ENCODE measurements at places on chromosomes 7 and 10.
A peak's percentile ranks its signal among the peaks of the same experiment; 100 is the strongest.

DNA sequence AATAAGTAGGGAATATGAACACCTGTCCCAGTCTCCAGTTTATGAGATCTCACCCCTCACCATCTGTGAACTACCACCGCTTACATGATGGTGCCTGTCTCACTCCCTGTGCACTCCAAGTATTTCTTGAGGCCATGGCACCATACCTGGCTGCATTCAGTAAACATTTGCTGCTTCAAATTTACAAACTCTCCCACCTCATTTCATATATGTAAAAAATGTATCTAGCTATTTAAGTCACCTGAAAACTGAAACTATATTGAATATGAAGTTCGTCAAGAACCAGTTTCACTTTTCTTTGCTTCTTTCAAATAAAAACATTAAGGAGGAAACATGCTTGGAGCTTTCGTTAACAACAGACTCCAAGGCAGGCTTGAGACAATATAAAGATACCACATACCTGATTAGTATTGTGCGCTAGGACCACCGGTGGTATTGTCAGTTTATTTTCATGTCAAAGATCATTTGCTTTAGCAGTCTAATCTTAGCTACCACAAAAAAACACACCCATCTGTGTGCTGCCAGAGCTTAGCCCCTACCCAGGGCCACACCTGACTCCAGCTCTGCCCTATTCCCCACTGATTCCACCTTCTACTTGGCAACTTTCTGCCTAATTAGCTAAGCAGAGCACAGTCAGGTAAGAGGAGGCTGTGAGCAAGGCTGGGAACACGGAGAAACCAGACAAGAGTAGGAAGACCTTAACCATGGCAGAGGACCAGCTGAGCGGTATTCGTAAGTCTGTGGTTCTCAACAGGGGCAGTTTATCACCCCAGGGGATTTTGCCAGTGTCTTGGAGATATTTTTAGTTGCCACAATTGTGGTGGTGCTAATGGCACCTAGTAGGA, 92.0 kb downstream of the ZFAND4 start:
- peak; percentile 19 for DNase-seq

GRCh38 chr10:106078895-106079576, 1085.5 kb downstream of the SORCS1 start:
- no peak for DNase-seq

GRCh38 chr10:90862908-90863514, 5.2 kb upstream of the HTR7 start:
- DNase-seq = no peak

- no peak for DNase-seq
These were observed 78.1 kb downstream of the CXCL12 start for GRCh38 chr10:44306762-44307161.

GRCh38 chr7:156039971-156040677, 227.9 kb upstream of the SHH start:
- no peak for DNase-seq

DNA sequence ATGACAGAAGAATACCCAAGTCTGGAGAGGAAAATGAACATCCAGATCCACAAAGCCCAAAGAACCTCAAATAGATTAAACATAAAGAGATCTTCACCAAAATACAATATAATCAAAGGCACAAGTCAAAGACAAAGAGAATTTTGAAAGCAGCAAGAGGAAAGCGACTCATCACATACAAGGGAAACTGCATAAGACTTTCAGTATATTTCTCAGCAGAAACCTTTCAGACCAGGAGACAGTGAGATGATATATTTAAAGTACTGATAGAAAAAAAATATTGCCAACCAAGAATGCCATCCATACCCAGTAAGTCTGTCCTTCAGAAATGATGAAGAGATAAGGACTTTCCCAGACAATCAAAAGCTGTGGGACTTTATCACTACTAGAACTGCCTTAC, 81.5 kb upstream of the GALNT17 start:
- DNase-seq = no peak

DNA sequence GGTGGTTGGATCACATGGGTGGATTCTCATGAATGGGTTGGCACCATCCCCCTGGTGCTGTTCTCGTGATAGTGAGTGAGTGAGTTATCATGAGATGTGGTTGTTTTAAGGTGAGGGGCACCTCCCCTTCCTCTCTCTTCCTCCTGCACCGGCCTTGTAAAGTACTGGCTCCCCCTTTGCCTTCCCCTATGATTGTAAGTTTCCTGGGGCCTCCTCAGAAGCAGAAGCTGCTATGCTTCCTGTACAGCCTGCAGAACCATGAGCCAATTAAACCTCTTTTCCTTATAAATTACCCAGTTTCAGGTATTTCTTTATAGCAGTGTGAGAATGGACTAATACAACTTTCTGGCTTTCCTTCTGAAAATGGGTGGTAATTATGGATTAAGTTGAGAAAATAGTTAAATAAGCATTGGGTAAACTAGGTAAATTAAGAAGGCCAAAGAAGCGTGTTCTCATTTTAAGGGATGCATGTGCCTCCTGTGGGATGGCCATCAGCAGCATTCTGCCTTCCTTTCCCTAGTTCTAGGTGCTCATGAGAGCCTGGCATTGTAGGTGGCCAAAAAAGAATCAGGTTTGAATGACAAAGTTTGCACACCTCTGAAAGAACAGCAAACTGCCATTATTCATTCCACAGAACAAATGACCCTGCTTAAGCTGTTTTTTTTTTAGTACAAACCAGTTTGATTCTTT, 241.4 kb upstream of the CCDC6 start:
- no peak for DNase-seq

- no peak for DNase-seq
These were observed 58.9 kb downstream of the HIPK2 start for GRCh38 chr7:139718859-139719258.

DNA sequence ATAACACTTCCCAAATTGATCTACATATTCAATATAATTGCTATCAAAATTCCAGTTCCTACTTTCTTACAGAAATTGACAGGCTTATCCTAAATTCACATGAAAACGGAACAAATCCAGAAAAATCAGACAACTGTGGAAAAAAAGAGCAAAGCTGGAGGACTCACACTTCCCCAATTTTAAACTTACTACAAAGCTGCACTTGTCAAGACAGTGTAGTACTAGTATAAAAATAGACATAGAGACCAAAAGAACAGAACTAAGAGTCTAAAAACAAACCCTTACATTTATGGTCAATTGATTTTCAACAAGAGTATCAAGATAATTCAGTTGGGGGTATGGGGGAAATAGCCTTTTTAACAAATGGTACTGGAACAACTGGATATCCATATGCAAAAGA, 27.5 kb downstream of the LMBR1 start:
- DNase-seq = no peak

DNA sequence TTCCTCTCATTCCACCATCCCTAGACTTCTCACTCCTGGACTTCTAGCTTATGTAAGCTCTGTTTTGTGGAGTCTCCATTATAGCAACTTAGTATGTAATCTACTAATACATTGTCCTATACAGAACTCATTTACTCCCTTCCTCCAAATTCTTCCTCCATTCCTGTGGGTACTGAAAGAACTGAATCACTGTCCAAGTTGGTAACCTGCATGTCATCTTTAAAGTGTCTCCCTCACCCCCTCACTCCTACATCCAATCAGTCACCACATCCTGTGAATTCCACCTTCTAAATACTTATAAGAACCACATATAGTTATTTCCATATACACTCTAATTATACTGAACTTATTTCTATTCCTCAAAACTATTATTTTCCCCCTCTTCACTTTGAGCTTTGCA, 20.3 kb downstream of the AASS start:
- no peak for DNase-seq

Data from CD4-positive, alpha-beta T cell treated with Interleukin-1 beta for 1 hour (primary cell).